ENCODE measurements at places on chromosomes 13 and 19.

DNA sequence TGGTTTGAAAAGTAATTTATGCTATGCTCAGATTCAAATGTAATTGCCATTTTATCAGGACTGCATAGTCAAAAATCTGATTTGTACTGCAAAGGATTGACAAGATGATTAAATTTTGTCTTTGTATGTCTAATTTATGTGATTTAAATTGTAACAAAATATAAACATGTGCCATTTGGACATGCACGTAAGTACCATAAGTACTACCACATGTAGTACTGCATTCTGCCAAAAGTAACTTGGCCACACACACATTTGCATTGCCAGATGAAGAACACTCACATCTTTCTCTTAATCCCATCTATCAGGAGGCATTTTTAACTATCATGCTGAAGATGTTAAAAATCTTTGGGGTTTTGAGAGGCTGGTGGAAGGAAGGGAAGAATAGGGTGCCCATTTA is 133.3 kb downstream of the KLF12 start:
- DNase-seq: no peak

GRCh38 chr13:100273552-100273951 is 184.7 kb downstream of the PCCA start:
- no peak for DNase-seq

- no peak for DNase-seq
Measured at GRCh38 chr19:44782729-44783128, 5.0 kb downstream of the CBLC start.

GRCh38 chr19:15025217-15025616 is 24.1 kb upstream of the CASP14 start:
- no peak for DNase-seq

DNA sequence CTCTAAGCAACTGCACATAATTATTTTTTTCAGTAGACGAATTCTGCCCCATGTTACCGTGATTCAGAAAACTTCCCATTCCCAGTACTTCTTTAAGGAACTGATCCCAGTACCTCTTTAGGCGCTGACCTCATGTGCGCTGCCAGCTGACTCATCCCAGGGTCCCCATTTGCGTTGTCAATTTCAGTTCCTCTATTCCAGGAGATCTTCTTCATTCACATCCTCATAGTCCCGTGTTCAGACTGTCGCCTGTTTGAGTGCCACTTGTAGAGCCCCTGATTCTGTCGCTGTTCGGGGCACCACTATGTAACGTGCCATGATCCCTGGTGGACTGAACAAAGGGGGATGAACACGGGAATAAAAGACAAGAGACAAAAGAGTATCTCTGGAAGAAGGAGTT is 16.4 kb downstream of the FPR3 start:
- DNase-seq: no peak

- no peak for DNase-seq
Measured at GRCh38 chr13:27168906-27169657, 2.5 kb downstream of the USP12 start.

GRCh38 chr19:39845584-39845932 is 621 bp downstream of the FBL start:
- peak; percentile 35 for DNase-seq

DNA sequence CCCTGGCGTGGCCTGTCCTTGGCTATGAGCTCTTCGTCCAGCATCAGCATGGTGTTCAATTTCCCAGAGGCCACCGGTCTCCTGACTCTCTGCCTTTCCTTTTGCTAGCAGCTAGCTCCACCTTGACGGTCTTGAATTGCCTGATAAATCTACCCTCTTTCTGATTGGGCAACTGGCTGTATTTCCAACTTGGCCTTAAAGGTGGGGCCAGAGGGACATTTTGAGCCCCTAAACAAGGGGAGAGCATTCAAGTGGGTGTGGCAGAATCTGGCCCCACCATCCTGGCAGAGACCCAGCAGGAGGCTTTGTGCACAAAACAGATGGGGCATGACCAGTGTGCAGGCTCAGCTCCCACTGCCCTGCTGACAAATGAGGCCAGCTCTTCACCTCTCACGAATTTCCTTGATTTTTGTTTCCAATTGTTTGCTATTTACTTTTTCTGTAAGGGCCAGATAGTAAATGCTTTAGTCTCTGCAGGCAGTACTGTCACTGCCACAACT is 148.9 kb upstream of the VSTM2B start:
- DNase-seq: no peak

DNA sequence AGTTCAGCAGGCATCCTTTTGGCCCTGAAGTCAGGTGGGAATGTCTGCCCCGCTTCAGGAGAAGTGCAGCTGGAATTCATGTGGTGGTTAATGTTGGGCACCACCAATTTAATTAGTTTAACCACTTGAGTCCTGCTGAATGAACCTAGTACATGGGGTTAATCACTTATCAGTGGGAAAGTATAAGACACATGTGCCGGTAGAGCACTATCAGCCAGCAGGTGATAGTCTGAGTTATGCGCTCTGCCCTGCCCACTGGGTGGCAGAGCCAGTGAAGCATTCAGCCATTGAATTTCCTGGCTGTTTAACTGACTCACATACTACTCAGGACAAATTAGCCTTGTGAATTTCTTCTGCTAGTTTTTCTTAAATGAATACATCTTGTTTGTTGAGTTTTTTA is 789.7 kb upstream of the PRR20A start:
- peak; percentile 63 for DNase-seq

- no peak for DNase-seq
Measured at GRCh38 chr19:10831987-10832938, 3.7 kb downstream of the TMED1 start.
